HL-60 (cell line): ENCODE measurements at places on chromosomes 1 and 21.

DNA sequence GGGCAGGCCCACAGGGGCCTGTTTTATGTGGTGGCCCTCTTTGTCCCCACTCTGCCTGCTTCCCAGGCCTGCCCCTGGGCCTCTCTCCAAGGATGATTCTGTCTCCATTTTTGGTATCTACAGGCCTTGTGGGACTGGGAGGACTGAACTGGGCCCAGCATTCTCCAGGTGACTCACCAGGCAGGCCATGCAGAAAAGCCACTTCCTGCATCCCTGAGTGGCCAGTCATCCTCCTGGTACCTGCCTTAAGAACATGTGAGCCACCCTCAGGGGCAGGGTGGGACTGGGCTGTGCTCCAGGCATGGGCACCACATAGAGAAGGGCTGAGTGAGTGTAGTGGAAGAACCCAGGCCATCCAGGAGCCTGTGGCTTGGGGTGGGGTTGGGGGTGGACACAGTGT is 20.0 kb upstream of the BCAR3 start:
- no peak for DNase-seq

DNA sequence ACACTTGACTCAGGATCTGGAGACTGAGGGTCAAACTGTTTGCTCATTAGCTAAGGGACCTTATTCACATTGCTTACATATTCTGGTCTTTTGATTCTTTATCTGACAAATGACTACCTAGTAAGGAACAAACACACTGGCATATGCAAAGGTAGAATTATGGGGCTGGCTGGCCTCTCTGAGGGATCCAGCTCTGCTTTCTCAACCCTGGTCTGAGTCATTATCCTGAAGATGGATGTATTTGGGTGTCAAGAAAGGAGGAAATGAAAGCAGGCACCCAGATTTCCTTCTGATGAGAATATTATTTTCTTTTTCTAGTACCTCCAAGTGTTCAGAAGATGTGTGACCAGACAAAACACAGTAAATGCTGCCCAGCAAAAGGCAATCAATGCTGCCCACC is 6.0 kb downstream of the SMCP start:
- no peak for DNase-seq

DNA sequence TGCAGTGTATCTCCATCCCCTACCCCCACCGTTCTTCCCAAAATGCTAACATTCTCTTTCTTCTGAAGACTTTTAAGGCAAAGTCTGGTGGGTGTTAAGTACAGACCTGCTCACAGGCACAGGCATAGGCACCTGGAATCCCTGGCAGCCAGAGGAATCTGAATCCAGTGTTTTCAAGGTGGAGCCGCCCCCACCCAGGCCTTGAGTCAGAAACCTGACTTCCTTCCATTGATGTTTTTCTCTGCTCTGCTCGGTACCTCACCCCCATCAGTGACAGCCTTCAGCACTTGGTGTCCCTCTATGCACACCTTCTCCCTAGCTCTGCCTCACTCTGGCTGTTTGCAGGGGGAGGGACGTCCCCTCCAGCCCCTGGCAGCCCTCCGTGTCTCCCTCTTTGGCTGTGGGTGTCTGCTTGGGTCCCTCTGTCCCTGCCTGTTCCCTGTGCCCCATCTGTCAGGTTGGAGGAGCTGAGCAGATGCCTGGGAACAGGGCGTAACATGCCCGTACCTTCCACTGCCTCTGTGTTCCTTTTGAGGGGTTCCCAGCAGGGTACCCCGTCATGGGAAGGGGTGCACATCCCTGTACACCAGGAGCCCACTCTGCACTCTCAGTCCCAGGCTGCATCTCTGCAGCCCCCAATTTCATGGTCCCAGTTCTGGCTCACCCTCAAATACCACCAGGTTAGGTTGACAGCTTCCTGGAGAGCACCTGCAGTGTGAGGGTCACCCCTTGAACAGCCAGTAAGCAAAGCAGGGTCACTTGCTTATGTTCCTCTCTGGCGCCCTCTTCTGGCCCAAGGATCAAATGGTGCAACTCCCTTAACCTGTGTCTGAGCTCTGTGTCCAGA is 6.7 kb downstream of the NCDN start:
- peak; percentile 80 for DNase-seq

GRCh38 chr21:34974162-34974981 is 74.7 kb downstream of the RUNX1 start:
- no peak for DNase-seq

- no peak for DNase-seq
Measured at GRCh38 chr1:54987919-54988705, 7.7 kb downstream of the TMEM61 start.

- no peak for DNase-seq
Measured at GRCh38 chr1:115790846-115791245, 22.3 kb upstream of the CASQ2 start.

DNA sequence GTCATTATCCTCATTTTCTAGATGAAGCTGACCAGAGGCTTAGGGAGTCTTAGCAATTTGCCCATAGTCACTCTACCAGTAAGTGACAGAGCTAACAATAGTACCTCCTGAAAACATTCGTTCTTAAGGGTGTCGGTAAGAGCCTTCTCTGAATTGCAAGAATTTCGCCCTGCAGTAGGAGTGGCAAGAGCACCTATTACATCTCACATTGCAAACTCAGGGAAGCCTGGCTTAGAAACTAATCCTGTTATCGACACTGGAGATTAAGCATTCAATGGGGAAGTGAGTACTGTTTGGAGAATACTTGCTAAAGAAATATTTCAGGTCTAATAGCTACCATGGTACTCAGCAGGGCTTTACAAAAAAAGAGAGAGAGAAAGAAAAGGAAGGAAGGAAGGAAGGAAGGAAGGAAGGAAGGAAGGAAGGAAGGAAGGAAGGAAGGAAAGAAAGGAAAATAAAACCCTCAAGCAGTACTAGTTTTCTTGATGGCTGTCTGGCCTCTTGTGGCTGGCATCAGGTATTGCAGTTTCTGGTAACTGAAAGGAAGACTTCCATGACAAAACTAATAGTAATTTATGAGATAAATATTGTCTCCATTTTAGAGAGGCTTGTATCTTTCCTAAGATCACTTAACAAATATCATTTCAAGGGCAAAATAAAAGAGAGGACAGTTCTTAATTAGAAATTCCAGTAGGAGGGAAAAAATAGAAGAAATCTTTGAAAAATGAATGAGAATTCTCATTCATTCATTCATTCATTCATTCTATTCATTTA is 10.4 kb downstream of the C1orf226 start:
- no peak for DNase-seq

- no peak for DNase-seq
Measured at GRCh38 chr1:104028416-104029035, 278.8 kb downstream of the AMY1C start.
